ENCODE measurements at places on chromosomes 5 and 9.

- no peak for DNase-seq
Observed at GRCh38 chr5:78404682-78405293, 44.4 kb downstream of the SCAMP1 start.

DNA sequence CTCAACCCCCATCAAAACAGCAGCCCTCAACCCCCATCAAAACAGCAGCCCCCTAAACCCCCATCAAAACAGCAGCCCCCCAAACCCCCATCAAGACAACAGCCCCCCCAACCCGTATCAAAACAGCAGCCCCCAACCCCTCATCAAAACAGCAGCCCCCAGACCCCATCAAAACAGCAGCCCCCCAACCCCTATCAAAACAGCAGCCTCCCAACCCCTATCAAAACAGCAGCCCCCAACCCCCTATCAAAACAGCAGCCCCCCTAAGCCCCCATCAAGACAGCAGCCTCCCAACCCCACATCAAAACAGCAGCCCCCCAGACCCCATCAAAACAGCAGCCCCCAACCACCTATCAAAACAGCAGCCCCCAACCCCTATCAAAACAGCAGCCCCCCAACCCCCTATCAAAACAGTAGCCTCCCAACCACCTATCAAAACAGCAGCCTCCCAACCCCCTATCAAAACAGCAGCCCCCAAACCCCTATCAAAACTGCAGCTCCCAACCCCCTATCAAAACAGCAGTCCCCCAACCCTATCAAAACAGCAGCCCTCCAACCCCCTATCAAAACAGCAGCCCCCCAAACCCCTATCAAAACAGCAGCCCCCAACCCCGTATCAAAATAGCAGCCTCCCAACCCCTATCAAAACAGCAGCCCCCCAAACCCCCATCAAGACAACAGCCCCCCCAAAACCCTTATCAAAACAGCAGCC is 1.2 kb downstream of the TPPP start:
- no peak for DNase-seq

- no peak for DNase-seq
Observed at GRCh38 chr5:169997798-169998197, 17.5 kb upstream of the INSYN2B start.

DNA sequence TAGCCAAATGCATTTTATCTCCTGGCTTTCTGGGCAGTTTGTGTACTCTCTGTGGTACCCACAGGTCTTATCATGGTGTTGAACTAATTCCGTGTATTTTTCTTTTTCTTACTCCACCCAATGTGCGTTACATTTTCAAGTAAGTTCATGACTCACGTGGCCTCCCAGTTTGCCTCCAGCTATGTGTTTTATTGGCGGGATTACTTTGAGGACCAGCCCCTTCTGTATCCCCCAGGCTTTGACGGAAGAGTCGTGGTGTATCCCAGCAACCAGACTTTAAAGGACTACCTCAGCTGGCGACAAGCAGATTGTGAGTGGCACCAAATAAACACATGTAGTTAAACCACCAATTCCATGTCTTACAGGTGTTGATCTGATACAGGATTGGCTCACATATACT is 3.2 kb downstream of the THG1L start:
- no peak for DNase-seq

- no peak for DNase-seq
Observed at GRCh38 chr5:164013077-164013670, 507.8 kb downstream of the MAT2B start.

All from spleen (tissue), 13 donors.